ENCODE measurements at places on chromosomes 1 and 21. TPM values are rescaled to one million over a fixed set of nuclear protein-coding genes. Genes with fewer than 3 reads are reported as not detected.

LDLRAD1 gene
- not detected for total RNA-seq

TCHHL1 gene
- not detected for total RNA-seq

SUSD4 gene
- 0.05 TPM for total RNA-seq

NIT1 gene
- total RNA-seq, result 27.8 TPM

JAM2 gene
- total RNA-seq, result 3.7 TPM

Data from A172 (cell line).